Jurkat, Clone E6-1 (cell line): ENCODE measurements at places on chromosomes 13 and 19.

GRCh38 chr19:17114414-17114831, 38.8 kb downstream of the MYO9B start:
- no peak for DNase-seq

DNA sequence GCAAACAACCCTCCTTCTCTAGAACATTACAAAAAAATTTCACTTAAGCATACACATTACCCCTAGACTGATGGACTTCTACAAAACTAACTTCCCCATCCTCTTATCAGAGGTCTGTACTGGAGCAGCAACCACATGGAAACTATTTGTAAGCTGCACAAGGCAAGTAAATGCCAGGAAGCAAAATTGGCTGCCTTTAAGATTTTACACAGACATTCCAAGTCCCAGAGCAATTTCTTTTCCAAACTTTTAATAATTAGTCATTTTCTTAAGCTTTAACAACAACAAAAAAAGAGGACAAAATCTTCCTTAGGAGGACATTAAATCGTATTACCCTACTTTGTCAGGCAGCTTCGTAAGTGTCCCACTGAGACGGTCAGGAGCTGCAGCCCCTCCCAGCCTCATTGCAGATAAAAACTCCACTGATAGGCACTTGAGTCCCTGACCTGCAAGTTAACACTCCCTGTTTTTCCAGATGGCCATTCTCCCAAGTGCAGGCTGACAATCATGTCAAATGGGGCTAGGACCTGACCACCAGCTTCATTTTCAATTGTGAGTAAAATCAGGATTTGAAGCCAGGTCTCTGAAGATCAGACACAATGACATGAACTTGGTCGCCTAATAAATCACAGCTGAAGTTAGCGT, 680.1 kb downstream of the DIAPH3 start:
- no peak for DNase-seq

- no peak for DNase-seq
Measured at GRCh38 chr19:41811036-41811435, 14.6 kb downstream of the CEACAM3 start.

DNA sequence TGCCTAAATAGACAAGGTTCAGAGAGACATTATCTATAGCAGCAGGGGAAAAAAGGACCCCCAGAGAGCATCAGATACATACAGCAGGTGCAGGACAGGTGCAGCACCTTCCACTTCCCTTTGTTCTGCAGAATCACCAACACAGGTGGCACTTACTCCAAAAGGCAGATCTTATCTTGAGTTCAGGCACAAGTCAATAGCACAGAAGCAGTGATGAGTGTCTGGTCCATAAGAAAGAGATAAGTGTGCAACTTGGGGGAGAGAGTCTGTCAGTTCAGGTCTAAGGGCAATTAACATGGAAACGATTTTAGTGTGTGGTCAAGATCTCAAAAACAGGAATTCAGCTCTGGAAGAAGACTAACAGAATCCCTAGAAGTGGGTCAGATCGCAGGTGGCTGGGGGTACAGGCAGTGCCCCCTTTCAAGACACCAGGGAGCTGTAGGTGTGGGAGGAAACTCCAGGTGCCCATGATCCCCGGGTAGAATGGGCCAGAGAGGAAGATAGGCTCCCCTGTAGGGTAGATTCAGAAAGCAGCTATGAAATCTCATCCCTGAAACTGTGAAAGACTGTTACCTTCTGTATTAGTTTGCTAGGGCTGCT, 40.6 kb downstream of the TNFSF11 start:
- DNase-seq: no peak

- no peak for DNase-seq
Measured at GRCh38 chr19:33252971-33253370, 27.3 kb upstream of the SLC7A10 start.

DNA sequence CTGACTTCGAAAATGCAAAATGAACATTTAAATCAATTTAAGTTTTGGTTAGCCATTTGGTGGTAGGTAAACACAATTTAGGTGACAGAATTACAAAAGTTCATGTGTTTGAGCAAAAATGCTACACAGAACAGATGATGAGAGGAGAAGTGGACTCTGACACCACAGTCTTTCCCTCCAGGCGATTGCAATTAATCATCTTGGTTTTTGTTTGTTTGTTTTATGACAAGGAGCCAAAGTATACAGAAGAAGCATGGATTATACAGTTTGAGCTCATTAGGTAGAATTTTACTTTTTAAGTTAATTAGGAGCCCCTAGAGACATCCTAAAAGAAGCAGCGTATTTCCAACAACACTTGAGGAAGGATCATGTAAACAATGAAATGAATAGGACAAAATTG, 49.3 kb upstream of the FREM2 start:
- no peak for DNase-seq
